Endodermal cell (in vitro differentiated cells): ENCODE measurements at places on chromosomes 6 and 20. TPM values are rescaled to one million over a fixed set of nuclear protein-coding genes. Genes with fewer than 3 reads are reported as not detected.

Gene CALHM4
- not detected in 3 replicates for total RNA-seq

Gene PABPC1L
- total RNA-seq = 77.3 to 129 TPM (median 123 TPM) in 3 replicates

Gene RBBP8NL
- total RNA-seq = not detected in 3 replicates

- no peak overlapping the region for H3K4me3 ChIP-seq
- H3K27ac ChIP-seq = no peak overlapping the region
These were observed 91.9 kb upstream of the CLVS2 start for GRCh38 chr6:122904166-122904565.

- no peaks in the 10 kb centered on the region for H3K36me3 ChIP-seq
- no peak overlapping the region for H3K4me3 ChIP-seq
- DNase-seq = no peak
- no peak overlapping the region for H3K27ac ChIP-seq
- H3K27me3 ChIP-seq = no peaks in the 10 kb centered on the region
These were observed 164.4 kb downstream of the CDKAL1 start for GRCh38 chr6:20698675-20699074.

GRCh38 chr20:9119776-9120175, 50.9 kb downstream of the PLCB4 start:
- no peaks in the 10 kb centered on the region for H3K27me3 ChIP-seq
- no peak overlapping the region for H3K27ac ChIP-seq
- no peak overlapping the region for H3K4me3 ChIP-seq
- no peaks in the 10 kb centered on the region for H3K36me3 ChIP-seq
- no peak for DNase-seq

DNA sequence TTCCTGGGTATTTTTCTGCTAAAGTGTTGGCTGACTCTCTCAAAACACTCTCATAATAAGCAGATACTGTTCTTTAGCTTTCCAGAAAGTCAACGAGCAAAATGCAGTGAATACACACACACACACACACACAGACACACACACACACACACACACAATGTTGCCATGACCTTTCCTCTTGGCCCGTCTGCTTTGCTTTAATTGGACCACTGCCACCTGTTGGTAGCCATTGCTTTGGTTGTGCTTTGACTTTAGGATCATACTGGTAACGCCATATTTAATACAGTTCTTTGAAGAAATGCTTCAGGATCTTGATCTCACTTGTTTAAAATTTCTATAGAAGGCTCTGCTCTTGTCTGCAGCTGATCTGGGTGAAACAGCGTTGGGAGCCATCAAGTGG, 4.4 kb downstream of the FIG4 start:
- peak; percentile 76 for DNase-seq
- H3K27ac ChIP-seq = no peak overlapping the region
- peaks cover 4% of the 10 kb centered on the region for H3K4me1 ChIP-seq
- peaks cover 5% of the 10 kb centered on the region for H3K36me3 ChIP-seq
- no peak overlapping the region for H3K4me3 ChIP-seq

DNA sequence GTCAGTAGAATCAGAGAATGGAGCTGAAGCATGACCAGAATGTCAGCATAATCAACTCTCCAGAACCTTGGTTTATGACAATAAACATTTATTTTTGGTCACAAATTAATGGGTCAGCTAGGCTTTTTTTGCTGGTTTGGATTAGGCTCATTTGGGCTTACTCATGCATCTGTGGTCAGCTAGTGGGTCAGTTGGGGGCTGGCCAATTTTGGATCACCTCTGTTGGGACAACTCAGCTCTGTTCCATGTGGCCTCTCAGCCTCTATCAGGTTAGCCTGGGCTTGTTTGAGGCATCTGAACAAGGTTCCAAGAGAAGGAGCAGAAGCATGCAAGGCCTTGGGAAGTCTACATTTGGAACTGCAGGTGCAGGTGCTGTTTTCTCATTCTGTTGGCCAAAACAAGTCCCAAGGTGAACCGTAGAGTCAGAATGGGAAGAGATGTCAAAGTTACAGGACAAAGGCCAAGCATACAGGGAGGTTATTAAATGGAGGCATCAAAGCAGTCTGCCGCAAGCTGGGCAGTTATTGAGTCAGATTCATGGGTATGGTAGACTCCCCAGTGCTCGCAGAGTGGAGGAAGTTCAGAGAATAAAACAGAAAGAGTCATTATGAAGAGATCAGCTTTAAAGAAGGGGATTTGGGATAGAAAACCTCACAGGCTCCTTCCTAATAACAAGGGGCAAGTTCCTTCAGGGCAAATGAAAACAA, 173.0 kb downstream of the PLCB4 start:
- no peak for DNase-seq
- H3K36me3 ChIP-seq = no peaks in the 10 kb centered on the region
- no peaks in the 10 kb centered on the region for H3K4me1 ChIP-seq
- H3K4me3 ChIP-seq = no peak overlapping the region
- H3K27me3 ChIP-seq = no peaks in the 10 kb centered on the region
- no peak overlapping the region for H3K27ac ChIP-seq
